RPMI7951 (cell line): ENCODE measurements at places on chromosomes 2 and 18.
A peak's percentile ranks its signal among the peaks of the same experiment; 100 is the strongest.

DNA sequence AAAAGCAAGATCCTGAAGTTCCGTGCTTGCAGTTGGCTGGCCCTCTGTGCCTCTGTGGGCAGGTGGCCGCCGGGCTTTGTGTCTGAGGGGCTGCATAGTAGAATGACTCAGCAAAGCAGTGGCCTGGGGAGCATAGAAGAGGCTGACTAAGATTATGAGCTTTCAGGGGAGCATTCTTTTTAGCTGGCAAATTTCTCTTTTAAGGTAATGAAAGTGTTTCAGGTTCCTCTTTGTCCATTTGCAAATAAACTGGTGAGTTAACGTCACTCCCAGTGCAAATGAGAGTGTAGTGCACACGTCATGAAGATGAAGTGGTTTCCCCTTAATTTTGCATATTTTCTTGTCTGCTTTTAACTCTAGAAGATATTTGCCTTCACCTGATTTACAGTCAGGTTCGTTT is 98.6 kb downstream of the BCL2L11 start:
- DNase-seq = peak; percentile 56

GRCh38 chr18:51398104-51398503 is 200.6 kb upstream of the MEX3C start:
- no peak for DNase-seq

GRCh38 chr2:100611079-100612029 is 48.6 kb downstream of the PDCL3 start:
- no peak for DNase-seq

DNA sequence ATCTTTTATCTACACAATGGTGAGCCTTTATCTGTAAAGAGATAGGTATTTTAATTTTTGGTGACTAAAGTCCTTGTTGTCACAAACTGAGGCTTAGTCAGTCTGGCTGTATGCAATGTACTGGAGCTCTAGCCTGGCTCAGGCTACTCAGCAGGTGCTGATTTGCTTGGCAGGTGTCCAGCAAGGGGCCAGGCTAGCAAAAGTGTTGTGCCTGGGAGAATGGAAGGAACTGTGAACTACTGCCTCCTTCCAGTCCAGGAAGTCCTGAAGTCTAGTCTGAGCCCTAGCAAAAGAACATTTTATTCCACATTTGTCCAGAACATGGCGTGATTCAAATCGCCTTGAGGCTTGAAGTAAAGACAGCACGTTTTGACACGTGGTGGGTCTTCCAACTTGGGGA is 260.5 kb downstream of the CCDC85A start:
- DNase-seq = no peak

- peak; percentile 30 for DNase-seq
These were observed 4.1 kb downstream of the TMEM237 start for GRCh38 chr2:201639205-201639604.

- DNase-seq = no peak
These were observed 157.7 kb downstream of the HNMT start for GRCh38 chr2:138121666-138122661.

GRCh38 chr2:240650254-240650965 is 25.1 kb downstream of the GPR35 start:
- no peak for DNase-seq

GRCh38 chr18:55302167-55302833 is 285.7 kb downstream of the TCF4 start:
- peak; percentile 71 for DNase-seq

- no peak for DNase-seq
These were observed 62.1 kb upstream of the TCF7L1 start for GRCh38 chr2:85071096-85071495.

DNA sequence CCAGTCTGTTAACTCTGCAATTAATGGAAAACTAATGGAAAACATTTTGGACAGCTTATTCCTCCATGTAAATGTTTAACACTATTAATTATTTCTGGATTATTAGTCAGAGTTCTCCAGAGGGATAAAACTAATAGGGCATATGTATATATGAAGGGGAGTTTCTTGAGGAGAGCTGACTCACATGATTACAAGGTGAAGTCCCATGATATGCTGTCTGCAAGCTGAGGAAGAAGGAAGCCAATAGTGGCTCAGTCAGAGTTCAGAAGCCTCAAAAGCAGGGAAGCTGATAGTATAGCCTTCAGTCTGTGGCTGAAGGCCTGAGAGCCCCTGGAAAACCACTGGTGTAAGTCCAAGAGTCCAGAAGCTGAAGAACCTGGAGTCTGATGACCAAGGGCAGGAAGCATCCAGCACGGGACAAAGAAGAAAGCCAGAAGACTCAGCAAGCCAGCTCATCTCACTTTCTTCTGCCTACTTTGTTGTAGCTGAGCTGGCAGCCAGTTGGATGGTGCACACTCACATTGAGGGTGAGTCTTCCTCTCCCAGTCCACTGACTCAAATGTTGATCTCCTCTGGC is 136.0 kb downstream of the PTH2R start:
- DNase-seq = no peak

- DNase-seq = no peak
These were observed 99.6 kb upstream of the THSD7B start for GRCh38 chr2:136665736-136666135.

- no peak for DNase-seq
These were observed 1597.9 kb upstream of the ACVR2A start for GRCh38 chr2:146246736-146247523.

DNA sequence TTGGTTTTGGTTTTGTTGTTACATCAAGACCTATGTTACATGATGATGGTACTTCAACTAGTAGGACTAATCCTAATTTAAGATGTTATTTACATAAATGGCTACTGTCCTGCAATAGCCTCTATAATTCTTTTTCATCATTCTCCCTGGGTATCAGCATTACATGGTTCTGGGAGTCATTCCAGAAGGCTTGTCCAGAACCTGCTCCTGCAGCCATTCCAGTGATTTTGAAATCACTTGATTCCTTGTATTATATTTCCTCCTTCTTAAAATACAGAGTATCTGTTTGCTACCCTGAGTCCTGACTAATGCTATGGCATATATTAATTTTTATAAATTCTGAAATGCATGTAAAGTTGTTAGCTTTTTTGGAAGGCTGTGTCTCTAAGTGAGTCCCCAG is 400.5 kb upstream of the MEIS1 start:
- no peak for DNase-seq

DNA sequence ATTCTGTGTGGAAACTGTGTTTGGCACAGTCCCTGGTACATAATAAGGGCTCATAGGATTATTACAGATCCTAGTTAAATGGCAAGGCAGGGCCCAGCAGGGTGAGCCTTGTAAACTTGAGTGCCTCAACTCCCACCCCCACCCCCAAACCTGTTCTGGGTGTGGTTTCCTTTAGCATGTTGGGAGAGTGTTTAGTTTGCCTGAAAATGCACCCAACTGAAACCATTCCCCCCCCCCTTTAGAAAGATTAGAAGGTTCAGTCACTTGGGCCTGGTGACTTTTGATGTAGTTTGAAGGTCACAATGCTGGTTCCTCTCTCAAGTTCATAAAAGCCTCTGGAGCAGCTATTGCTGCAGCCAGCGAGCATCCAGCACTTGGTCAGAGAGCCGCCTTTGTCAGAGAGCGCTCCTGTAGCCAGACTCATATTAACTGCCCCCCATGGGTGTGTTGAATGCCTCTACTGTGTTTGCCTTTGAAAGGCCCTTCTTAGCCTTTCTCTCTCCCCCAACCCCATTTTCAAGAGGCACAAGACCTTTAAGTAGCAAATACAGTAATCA is 113.7 kb downstream of the SPTBN1 start:
- DNase-seq = no peak

DNA sequence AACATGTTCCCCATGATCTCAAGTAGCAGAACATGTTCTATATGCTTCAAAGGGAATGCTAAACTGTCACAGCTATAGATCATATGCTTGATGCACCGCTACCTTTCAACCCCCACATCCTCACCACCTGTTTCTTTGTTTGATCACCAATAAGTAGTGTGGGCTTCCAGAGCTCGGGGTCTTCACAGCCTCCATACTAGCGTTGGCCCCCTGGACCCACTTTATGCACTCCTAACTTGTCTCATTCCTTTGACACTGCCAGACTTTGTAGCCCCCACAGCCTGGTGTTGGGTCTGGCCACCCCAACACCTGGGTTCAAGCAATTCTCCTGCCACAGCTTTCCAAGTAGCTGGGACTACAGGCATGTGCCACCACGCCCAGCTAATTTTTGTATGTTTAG is 11.6 kb upstream of the RBM44 start:
- no peak for DNase-seq

DNA sequence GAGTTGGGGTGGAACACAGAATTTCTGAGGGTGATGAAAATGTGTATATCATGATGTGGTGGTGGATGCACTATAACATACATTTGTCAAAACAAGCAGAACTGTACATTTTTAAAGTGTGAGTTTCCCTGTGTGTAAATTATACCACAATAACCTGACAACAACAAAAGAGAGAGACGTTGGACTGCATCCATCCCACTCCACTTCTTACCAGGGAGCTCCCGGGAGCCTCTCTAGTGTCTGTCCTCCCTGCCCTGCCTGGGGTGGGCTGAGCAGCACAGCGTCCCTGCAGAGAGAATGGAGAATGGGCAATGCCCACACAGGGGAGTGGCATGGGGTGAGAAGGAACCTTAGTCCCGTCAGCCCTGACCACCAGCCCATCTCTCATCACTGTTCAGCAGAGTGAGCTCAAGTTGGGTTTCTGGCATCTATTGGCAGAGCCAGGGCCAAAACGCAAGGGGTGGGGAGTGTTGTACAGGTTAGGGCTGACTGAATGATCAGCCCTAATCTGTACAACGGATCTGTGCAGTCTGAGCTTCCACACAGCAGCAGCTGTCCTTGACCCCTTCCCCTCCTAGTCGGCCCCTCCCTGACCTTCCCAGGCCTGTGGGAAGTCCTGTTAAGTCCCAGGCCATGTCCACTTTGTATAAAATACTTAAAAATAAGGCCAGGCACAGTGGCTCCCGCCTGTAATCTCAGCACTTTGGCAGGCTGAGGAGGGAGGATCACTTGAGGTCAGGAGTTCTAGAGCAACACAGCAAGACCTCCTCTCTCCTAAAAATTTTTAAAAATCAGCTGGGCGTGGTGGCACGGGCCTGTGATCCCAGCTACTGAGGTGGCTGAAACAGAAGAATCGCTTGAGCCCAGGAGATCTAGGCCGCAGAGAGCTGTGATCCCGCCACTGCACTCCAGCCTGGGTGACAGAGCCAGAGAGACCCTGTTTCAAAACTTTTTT is 3.3 kb upstream of the PROC start:
- DNase-seq = no peak

- DNase-seq = peak; percentile 74
These were observed 89.1 kb downstream of the HS1BP3 start for GRCh38 chr2:20561637-20562454.

DNA sequence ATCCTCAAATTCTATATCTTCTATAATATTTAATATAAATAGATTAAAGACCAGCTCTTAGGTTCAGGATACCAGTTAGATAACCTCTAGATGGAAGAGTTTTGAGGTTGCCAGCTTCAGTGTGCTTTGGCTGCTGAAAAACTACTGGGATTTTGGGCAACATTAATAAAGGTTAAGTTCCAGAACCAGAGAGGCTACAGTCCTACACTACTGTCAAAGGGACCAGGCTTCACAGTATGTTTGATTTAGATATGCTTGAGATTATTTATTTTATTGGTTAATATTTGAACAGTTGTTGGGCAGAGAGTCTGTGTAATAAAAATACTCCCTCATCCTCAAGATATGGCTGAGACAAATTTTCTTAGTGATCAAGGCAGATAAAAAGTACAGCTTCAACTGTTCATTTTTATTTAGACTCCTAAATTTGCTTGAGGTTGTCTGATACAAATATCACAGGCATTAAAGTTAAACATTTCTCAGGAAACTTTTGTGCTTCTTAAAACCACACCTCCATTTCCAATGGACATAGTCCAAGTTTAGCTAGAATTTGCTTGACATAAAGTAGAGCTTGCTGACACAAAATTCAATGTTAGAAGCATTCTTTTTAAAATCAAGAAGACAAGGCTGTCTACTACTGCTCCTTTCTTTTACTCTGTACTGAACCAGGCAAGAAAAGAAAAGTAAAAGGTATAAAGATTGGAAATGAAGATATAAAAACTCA is 19.7 kb upstream of the TMEM17 start:
- DNase-seq = no peak

DNA sequence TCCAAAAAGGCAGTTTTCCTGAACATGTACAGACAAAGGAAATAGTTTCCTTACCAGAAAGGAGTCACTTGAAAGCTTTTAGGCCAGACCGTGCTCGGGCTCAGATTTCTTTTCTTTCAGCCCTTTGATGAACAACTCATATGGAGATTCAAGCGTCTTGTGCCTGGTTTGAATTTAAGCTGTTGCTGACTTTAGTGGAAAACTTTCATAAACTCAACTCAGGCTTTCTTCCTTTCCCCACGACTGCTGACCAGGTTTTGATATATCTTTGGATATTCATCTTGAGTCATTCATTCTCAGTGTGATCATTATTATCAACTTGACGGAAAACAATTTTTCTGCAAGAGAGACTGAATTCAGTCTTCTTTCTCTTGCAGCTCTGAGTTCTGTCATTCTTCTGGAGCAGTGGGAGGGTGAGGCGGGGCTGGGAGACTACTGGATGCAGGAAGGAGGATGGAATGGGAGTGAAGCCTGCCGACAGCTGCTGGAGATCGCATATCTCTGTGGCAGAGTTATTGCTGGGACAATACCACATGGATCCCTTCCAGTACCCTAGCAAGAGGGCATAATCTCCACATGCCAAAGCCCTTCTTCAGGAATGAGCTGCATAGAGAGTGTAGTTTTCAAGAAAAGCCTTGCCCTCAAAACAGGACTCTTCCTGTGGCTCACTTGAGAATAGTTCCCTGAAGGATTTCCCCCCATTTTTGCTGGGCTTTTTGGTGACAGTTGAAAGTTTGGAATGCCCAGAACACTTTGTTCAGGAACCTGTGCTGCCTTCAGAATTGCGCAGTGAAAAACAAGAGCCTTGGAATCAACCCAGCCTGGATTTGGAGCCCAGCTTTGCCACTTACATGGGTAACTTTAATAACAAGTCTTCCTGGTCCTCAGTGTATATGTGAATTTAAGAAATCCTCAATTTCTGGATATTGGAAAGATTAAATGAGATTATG is 364.4 kb downstream of the ZNF521 start:
- DNase-seq = peak; percentile 19

DNA sequence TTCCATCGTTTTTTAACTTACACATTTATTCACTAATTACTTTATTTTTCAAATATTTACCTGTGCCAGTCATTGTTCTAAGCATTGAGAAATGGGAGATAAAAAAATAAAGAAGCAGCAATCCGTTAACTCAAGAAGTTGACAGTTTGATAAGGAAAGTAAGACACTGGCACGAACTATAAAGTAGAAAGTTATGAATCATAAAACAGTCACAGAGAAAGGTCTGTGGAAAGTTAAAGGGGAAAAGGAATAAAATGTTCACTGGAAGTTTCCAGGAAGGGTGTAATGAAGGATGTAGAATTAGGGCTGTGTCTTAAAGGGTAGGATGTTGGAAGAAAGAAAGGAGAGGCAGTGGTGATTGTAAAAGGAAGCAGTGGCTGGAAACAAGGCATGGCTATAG is 118.9 kb downstream of the RDH14 start:
- no peak for DNase-seq

DNA sequence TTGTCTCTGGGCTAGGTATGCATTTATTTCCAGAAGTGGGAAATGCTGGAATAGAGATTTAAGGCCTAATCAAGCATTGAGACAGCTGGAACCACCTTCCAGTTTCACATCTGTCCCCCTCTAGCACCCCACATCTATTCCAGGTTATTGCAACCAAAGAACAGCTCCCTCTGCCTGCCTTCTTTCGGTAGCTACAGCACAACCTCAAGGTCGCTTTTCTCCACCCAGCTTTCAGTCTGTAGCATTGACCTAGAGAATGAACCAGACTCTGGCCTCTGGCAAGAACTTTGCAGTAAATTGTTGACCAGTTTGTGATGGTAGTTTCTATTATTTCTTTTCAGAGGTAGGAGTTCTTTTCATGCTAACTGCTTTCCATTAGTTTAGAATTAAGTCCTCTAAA is 484.2 kb downstream of the DLGAP1 start:
- DNase-seq = no peak
